RCC 7860 (cell line): ENCODE measurements at places on chromosomes 12 and 14.

DNA sequence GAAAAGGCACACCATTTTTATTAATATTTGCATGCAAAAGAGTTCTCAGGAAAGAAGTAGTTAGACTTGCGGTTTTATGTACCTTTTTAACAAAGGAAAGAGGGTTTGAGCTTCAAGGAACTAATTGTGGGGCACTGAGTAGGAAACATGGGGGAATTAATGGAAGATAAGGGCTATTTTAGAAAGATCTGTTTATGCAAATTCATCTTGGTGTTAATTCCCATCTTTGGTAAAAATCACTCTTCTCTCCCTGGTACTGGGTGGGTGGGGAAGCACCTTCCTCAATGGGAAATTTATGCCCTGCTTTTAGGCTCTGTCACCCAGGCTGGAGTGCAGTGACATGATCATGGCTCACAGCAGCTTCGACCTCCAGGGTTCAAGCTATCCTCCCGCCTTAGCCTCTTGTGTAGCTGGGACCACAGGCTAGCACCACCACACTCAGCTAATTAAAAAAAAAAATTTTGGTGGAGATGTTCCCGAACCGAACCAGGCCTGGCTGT, 30.1 kb upstream of the RESF1 start:
- DNase-seq: no peak

GRCh38 chr12:108850854-108851573, 6.4 kb downstream of the SSH1 start:
- DNase-seq: no peak

GRCh38 chr14:31025367-31026076, at the start of gene AP4S1:
TSS of gene AP4S1 (plus strand) at chr14:31025649. CDS start at chr14:31066197, 40,548 bp downstream.
- no peak for DNase-seq

DNA sequence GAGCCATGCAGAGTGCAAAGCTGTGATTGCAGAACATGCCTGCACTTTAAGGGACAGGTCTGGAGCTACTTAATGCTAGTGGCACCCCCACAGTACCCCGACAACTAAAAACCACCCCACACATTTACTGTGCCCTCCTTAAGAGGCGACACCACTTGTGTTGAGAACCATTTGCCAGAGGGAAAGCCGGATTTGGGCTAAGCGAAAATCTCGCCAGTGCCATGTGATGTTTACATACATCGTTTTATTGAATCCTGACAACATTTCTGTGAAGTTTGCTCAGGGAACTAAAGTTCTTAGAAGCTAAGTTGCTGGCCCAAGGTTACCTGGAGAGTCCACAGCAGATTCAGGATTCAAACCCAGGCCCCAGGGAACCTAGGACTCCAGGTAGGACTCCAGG, 119.0 kb upstream of the FKBP4 start:
- no peak for DNase-seq

GRCh38 chr12:25069224-25069623, 120.3 kb upstream of the BCAT1 start:
- no peak for DNase-seq

GRCh38 chr14:53999061-53999488, 42.5 kb upstream of the BMP4 start:
- DNase-seq: no peak

DNA sequence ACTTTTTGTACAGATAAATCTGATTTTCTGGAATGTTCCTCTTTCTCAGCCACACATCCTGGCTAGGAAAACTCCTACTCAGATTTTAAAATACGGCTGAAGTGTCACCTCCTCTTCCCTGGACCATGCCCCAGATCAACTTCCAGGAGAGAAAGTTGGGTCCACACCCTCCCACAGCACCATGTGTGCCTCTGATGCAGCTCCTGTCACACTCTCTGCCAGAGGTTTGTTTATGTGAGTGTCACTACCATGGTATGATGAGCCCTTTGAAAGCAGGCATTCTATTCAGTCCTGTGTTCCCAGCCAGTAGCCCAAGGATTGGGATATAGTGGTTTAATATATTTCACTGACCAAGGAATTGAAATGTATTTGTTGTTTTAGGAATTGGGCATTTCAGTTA, 287.2 kb upstream of the ATP2B1 start:
- DNase-seq: no peak

- no peak for DNase-seq
These were observed at the start of gene WIF1 for GRCh38 chr12:65121049-65121955. TSS of gene WIF1 (minus strand) at chr12:65121305. CDS start at chr12:65121191, 114 bp downstream.

- DNase-seq: no peak
These were observed 29.0 kb downstream of the TESC start for GRCh38 chr12:117069926-117070900.

- DNase-seq: no peak
These were observed 66.2 kb downstream of the MOK start for GRCh38 chr14:102238766-102239165.

- DNase-seq: no peak
These were observed 47.4 kb downstream of the SUSD6 start for GRCh38 chr14:69658664-69659261.

GRCh38 chr12:94973221-94973620, 30.3 kb downstream of the NDUFA12 start:
- DNase-seq: peak; percentile 43

GRCh38 chr12:67804168-67804567, 155.6 kb downstream of the DYRK2 start:
- DNase-seq: no peak

GRCh38 chr12:24823808-24824515, 124.9 kb downstream of the BCAT1 start:
- no peak for DNase-seq

DNA sequence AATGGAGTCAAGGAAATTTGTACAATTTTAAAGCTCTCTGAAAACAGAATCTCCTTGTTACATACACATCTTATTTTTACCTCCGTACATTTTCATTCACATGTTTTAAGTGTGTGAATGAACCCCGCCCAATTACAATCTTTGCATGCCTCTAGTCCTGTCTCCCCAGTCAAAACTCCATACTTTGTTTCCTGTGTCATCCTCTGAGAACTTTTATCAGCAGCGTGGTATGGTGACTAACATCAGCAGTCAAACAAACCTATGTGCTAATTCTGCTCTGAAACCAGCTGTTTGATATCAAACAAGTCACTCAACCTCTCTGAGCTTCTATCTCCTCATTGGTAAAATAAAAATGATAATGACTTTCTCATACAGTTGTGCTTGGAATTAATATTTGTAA, 15.8 kb upstream of the ERGIC2 start:
- no peak for DNase-seq

- no peak for DNase-seq
These were observed 2.6 kb downstream of the RTL1 start for GRCh38 chr14:100900837-100901390.

DNA sequence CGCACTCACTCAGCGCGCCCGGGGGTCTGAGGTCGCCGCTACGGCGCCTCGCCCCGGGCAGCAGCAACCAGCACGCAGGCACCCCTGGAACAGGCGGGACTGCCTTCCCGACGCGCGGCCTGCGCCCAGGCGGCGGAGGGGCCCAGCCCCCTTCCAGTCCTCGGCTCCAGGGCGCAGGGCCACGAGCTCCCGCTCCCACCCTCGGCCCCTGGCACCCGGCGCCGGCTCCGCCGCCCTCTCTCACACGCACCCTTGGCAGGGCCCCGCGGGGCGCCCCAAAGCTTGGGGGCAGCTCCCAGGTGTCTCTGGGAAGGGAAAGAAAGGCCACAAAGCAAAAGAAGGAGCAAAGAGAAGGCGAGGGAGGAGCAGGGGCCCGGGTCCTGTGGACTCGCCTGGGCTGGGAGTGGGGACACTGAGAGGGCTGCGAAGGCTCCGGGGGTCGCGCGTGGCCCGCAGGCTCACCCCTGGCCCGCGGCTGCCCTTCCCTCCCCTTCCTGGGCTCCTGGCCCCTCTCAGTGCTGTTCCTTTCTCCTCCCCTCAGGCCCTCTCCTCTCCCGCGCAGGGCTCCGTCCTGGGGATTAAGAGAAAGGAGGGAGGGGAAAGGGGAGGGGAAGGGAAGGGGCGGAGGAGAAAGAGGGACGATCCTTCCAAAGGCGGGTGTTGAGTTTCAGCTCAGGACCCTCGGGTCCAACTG, 907 bp upstream of the EFS start:
- no peak for DNase-seq

- no peak for DNase-seq
These were observed 505.9 kb downstream of the FLRT2 start for GRCh38 chr14:86035882-86036281.

GRCh38 chr12:46535907-46536306, 163.3 kb upstream of the SLC38A2 start:
- DNase-seq: no peak

- peak; percentile 13 for DNase-seq
These were observed 7.6 kb upstream of the STK38L start for GRCh38 chr12:27236498-27236897.

DNA sequence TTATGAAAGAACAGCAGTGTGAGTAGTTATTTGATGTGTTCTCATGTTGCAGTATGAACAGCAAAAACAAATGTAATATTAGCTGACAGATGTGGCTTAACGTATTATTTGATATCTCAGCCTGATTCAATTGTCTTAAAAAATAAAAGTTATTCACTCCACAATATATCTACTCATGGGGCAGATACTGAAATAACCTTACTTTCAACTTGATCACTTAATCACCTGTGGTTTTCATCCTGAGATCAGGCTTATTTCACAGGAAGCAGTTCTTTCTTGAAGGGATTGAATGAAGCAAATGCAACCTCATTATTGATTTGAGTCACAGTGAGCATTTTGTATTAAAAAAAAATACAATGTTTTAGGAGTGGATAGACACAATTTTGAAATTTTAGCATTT, 90.3 kb downstream of the AKAP6 start:
- DNase-seq: no peak
